ENCODE measurements at places on chromosomes 13 and 19.

GRCh38 chr13:49146950-49147355 lies 73.2 kb upstream of the MLNR start:
- DNase-seq, result no peak

DNA sequence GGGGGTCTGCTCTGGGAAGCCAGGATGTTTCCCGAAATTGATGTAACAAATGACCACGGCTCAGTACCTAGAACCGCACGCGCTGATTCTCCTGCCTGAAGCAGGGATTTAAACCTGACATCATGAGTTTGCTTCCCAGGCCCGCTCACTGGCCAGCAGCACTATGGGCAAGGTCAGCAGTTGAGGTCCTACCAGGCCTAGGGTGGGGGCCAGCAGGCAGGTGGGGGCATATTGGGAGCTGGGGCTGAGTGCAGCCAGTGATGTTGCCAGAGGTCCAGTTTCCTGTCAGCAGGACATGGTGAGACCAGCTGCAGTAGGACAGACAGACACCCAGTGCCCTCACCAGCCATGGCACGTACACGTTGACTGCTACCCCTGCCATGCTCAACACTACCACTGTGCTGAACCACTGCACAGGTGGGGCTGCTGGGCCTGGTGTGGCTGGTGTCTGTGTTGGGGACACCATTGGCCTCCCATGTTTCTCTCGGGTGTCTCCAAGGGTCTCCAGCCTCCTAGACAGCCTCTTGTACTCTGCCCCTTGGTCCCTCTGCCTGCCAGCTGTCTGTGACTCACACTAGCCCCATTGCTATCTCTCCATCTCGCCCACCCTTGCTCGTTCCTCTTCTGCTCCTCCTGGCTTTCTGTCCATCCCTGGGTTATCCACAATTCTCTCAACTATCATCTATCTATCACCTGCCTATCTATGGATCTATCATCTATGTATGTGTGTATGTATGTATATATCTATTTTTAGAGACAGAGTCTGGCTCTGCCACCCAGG lies 1.1 kb upstream of the C19orf85 start:
- DNase-seq, result no peak

GRCh38 chr13:46575818-46576221 lies 22.9 kb downstream of the LRCH1 start:
- DNase-seq, result no peak

GRCh38 chr19:5967994-5968430 lies 9.9 kb downstream of the RANBP3 start:
- DNase-seq, result peak; percentile 52

- no peak for DNase-seq
Measured at GRCh38 chr19:31092274-31092673, 257.0 kb downstream of the TSHZ3 start.

DNA sequence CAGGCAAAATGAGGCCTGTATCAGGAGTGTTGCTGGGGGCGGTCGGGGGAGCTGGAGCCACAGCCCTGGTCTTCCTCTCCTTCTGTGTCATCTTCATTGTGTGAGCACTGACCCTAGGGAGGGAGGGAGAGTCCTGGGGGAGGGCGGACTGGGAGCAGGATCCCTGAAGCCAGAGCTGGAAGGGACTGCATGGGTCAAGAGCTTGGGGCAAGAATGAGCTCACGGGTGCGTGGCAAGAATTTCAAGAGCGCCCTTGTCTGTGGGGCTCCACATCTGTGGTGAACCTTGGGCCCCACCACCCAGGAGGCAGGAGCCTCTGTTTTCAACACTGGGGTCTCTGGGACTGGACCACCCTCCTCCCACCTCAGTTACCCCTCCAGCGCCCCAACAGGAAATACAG lies 4.7 kb downstream of the SIGLEC7 start:
- DNase-seq, result no peak

GRCh38 chr19:16259385-16260159 lies 61.9 kb downstream of the AP1M1 start:
- DNase-seq, result no peak

GRCh38 chr19:19427944-19428343 lies 22.5 kb downstream of the GATAD2A start:
- DNase-seq, result no peak

GRCh38 chr19:15195371-15196334 lies 5.1 kb downstream of the NOTCH3 start:
- DNase-seq, result no peak

DNA sequence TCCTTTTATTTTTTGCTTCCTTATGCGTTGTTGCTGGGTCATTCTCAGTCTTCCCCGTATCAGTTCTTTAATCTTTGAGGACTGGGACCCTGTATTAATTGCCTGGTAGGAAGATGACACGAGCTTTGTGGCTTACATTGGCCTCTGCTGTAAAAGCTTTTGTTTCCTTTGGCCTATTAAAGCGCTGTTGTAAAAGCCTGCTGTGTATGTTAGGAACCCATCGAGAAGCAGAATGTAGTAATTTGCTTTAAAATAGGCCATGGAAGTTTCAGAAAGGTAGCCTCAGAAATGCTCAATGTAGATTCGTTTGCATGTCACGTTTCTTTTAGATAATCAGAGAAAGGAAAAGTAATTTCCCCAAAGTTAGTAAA lies 257.5 kb upstream of the STARD13 start:
- no peak for DNase-seq

GRCh38 chr19:50877338-50877737 lies 4.1 kb downstream of the KLK2 start:
- no peak for DNase-seq

DNA sequence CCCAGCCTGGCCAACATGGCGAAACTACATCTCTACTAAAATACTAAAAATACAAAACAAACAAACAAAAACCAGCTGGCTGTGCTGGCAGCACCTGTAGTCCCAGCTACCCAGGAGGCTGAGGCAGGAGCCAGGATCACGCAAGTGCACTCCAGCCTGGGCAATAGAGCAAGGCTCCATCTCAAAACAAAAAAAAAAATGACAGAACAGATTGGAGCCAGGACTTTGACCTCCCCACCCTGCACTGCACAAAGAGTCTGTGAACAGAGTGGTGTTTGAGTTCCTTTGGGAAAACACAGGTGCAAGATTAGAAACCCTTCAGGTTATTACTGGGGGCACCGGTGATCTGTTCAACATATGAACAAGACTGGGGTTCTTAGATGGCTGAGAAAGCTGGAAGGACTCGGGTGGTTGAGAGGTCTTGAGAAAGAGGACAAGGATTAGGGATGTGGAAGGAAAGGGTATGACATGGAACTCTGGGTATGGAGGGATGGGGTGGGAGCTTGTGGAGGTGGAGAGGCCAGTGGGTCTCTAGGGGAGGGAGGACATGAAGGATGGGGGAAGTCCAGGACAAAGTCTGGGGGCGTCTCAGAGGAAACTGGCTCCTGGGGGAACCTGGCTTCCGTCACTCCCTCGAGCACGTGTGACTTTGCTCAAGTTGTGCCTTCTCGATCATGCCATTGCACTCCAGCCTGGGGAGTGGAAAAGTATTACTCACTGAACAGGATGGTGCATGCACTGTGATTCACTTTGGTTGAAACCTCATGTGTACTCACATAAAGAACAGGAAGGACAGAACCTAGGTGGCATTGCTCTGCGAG lies 25.9 kb downstream of the RCN3 start:
- DNase-seq, result peak; percentile 51

DNA sequence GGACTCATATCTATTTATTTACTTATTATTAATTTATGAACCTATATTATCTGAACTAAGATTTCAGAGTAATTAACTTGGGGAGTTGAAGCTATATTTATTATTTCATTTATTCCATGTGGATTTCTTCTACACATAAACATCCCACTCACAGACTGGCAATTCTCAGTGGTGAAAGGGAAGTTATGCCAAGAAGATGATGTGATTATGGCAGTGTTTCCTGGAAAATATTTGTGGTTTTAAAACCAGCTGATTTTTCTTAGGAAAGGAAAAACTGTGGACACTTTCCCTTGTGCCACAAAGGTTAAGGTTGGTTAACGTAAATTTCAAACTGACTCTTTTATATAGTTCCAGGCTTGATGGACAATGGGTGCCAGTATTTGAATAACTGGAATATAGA lies 513.1 kb downstream of the SLITRK6 start:
- no peak for DNase-seq

DNA sequence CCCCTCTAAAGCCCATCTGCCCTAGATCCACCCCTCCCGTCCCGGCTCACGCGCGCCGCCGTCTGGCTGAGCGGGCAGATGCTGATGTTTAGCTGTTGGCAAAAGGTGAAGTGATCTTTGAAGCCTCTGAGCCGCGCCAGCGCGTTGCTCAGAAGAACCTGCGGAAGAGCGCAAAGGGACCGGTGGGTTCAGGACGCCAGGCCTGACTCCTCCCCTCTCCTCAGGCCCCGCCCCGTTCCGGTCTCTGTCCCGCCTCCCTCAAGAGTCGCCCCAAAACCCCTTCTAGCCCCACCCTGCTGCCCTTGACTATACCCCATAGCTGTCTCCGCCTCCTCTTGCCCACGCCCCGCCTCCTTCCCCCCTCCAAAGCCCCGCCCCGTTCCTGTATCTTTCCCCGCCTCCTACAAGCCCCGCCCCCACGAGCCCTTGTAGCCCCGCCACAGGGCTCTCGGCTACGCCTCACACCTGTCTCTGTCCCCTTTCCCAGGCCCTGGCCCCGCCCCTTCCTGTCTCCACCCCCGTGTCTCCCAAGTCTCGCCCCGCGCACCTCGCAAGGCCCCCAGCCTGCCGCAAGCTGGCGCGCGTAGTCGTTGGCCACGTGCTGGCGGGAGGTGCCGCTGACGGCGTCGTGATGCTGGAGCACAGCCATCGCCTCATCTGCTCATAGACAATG lies 9.5 kb downstream of the MAN2B1 start:
- no peak for DNase-seq
